Activated CD4-positive, alpha-beta memory T cell treated with anti-CD3 and anti-CD28 coated beads for 36 hours (primary cell): ENCODE measurements at places on chromosomes 5 and 9. TPM values are rescaled to one million over a fixed set of nuclear protein-coding genes. Genes with fewer than 3 reads are reported as not detected.

DNA sequence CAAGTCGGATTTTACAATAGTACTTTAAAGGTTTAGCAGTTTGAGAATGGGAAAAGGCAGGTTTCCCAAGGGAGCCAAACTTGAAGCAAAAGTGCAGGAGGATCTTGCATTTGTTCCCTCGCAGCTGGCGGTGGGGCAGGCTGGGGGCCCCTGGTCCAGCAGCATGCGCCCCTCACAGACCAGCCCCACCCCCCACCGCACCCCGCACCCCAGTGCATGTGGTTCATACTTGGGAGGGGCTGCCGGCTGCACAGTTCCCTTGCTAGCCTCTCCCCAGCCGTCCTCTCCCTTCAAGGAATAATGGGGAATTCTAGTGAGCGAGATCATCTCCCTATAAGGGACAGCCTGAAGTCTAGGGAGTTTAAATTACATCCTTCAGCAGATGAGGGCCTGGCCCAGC is 273.1 kb upstream of the IRX2 start:
- no peaks in the 10 kb centered on the region for H3K36me3 ChIP-seq
- DNase-seq = no peak
- no peak overlapping the region for H3K4me3 ChIP-seq

DNA sequence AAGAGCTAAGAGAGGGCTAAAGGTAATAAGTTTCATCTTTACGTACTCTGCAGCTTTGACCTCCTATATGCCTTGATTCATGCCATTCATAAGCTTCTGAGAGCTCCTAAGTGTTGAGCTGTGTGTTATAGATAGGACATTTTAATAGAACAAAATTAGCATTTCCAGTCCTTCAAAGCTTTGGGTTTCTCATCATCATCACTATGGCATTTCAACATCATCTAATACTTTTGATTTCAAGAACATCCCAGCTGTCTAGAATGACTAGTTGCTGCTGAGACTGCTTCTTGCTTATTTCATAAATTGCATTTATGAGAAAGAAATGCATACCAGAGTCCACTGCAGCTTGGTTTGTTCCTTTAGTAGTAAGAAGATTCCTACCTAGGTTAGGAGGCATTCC is 201.7 kb downstream of the SGCD start:
- no peak for DNase-seq
- no peaks in the 10 kb centered on the region for H3K4me1 ChIP-seq
- H3K36me3 ChIP-seq = no peaks in the 10 kb centered on the region
- no peak overlapping the region for H3K4me3 ChIP-seq
- H3K27ac ChIP-seq = no peak overlapping the region

DNA sequence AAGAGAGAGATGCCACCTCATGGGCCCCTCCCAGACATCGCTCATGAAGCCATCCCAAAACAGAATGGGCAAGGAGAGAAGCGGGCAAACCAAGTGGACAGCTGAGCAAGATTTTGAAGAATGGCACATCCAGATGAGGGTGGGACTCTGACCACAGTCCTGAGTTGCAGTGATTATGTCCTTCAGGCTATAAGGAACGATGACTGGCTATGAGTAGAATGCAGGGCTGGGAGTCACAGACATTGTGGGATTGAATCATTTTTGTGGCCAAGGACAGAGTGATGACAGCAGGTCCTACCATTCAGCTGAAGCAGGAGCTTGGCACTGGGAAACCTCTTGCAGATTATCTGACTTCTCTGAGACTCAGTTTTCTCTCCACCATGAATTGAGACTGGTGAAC is 245.7 kb upstream of the SLC30A5 start:
- H3K27ac ChIP-seq = no peak overlapping the region
- H3K4me1 ChIP-seq = no peaks in the 10 kb centered on the region
- H3K36me3 ChIP-seq = no peaks in the 10 kb centered on the region
- DNase-seq = no peak

- peaks cover 64% of the 10 kb centered on the region for H3K4me1 ChIP-seq
- no peak for DNase-seq
- H3K27me3 ChIP-seq = no peaks in the 10 kb centered on the region
- no peak overlapping the region for H3K4me3 ChIP-seq
Measured at GRCh38 chr9:93100276-93100636, 4.2 kb downstream of the CARD19 start.

DNA sequence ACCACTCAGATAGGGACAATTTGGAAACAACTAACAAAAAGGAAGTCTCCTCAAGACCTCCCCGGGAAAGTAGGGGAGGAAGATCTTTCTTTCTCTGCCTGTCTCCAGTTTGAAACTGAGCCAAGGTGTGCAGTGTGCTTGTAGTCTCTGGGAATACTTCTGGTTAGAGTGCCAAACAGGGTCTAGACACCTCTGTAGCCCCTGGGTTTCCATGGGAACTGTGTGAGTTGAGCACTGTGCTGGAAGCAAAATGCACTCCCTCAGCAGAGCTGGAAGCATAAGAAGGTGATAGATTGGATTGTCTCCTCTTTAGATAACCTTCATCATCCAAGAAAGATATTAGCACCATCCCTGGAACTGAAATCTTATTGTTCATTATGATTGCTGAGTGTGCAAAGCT is 129.2 kb upstream of the TNPO1 start:
- no peak overlapping the region for H3K27ac ChIP-seq
- no peaks in the 10 kb centered on the region for H3K4me1 ChIP-seq
- DNase-seq = no peak

GRCh38 chr9:72292874-72293607 is 72.0 kb downstream of the ZFAND5 start:
- H3K4me1 ChIP-seq = no peaks in the 10 kb centered on the region
- H3K27me3 ChIP-seq = peaks cover 6% of the 10 kb centered on the region
- DNase-seq = no peak
- H3K36me3 ChIP-seq = no peaks in the 10 kb centered on the region
- no peak overlapping the region for H3K27ac ChIP-seq

DNA sequence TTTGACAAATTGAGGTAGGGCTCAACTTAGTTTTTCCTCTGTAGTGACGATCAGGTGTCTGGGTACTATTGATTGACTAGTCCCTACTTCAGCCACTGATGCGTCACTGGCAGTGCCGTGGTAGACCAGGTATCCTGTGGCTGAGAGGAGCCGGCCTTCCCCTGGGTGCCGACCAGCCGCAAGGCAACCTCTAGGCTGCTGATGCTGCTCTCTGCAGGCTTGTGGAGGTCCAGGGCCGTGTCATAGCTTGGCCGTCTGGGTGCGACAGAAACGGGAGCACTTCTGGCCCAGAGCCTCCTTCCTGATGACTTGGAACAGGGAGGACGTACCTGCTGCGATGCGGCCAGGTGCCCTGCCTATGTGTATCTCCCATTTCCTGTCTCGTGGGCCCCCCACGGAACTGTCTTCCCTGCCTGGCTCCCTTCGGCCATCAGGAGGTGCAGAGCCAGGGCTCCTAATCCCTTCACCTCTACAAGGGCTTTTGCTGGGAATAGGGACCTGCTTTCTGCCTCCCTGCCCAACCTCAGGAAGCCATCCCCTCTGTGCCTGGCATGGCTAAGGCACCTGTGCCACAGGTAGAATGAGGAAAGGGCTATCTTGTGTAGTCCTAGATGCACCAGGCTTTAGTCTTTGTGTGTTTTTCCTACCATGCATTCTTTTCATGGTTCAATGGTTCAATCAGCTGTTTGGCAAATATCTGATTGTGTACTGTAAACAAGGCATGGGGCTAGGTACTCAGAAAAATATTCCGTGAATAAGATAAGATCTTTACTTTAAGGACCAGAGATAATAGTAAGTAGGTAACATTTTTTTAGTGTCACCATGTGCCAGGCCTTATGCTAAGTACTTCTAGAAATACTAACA is 44.6 kb downstream of the MVB12B start:
- no peaks in the 10 kb centered on the region for H3K36me3 ChIP-seq
- H3K27ac ChIP-seq = no peak overlapping the region

- no peaks in the 10 kb centered on the region for H3K36me3 ChIP-seq
- H3K4me1 ChIP-seq = no peaks in the 10 kb centered on the region
- no peak for DNase-seq
- H3K4me3 ChIP-seq = no peak overlapping the region
Measured at GRCh38 chr9:21661626-21662025, 140.8 kb upstream of the MTAP start.

DNA sequence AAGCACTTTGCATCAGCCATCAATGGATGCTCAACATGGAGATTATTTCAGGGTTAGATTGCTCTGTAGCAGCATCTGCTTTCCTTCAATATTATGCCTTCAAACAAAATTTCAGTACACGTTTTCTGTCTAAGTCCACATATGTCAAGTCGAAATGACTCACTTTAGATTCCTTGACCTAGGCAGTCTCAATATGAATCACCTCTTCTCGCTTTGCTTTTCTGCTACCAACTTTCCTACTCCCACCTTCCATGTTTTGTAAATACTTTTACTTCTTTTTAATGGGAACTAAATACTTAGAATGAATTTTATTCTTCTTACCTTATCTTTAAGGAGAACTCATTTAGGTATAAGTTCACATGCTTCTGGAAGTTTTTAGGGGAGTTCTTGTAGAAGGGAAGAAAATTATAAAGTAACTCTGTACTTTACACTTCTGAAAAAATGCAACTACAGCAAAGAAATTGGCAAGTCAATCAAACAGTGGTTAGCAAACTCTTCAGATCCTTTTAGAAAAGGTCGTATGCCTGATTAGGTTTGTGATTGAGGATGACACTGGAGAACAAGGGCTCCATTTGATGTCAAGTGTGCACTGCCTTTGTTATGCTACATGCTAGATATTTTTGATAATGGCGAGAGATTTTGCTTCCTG is 478.5 kb upstream of the SMARCA2 start:
- no peak overlapping the region for H3K27ac ChIP-seq
- no peaks in the 10 kb centered on the region for H3K36me3 ChIP-seq
- no peak for DNase-seq
- peaks cover 11% of the 10 kb centered on the region for H3K4me1 ChIP-seq
- peaks cover 6% of the 10 kb centered on the region for H3K27me3 ChIP-seq
- H3K4me3 ChIP-seq = no peak overlapping the region

- no peak for DNase-seq
- peaks cover 5% of the 10 kb centered on the region for H3K27me3 ChIP-seq
- H3K36me3 ChIP-seq = no peaks in the 10 kb centered on the region
- no peak overlapping the region for H3K27ac ChIP-seq
- H3K4me1 ChIP-seq = no peaks in the 10 kb centered on the region
Measured at GRCh38 chr9:135330307-135330631, 149.3 kb upstream of the PPP1R26 start.

DNA sequence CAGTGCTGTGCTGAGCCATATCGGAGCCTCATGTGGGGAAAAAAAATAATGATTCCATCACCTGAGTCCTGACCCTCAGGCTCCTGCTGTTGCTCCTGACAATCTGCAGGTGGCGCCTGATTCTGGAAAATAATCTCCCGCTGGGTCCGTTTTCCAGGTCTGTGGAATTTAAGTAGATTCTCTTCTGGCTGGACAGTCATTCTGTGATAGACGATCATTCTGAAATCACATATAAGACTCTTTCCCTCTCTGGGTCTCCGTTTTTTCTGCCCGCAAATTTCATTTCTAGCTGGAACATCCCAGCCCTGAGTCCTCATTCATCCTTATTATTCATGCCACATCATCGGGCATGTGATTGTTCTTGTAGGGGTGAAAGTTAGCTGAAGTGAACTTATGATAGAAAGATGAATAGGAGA is 22.1 kb upstream of the STXBP1 start:
- H3K27me3 ChIP-seq = peaks cover 6% of the 10 kb centered on the region
- DNase-seq = peak; percentile 46
- H3K36me3 ChIP-seq = no peaks in the 10 kb centered on the region
- H3K4me1 ChIP-seq = peaks cover 4% of the 10 kb centered on the region
- H3K27ac ChIP-seq = no peak overlapping the region

DNA sequence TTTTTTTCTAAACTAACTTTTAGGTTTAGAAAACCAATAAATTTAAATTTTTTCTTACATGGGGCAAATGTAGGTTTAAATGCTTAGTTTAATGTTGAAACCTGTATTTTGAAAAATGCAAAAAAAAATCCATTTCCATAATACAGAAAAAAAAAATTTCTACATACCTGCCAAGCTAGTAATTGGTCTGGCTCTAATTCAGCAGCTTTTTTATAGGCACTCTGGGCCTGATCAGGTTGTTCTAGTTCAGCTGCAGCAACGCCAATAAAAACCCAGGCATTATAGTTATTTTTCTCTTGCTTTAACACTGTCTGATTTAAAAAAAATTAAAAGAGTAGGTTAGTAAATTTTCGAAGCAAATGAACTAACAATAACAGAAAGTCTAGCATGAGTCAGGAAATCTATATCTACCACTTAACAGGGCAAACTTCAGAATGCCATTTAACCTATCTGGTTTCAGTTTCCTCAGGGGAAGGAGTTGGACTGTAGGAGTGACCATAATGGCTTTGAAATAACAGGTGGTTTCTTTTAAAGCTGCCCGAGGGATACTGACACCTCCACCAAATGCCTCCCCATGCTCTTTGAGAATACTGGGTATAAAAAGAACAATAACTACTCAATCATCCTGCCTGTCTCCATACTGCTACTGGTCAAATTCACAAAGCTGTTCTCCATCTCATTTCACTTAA is 11.6 kb downstream of the SKIC3 start:
- no peak overlapping the region for H3K27ac ChIP-seq
- peaks cover 35% of the 10 kb centered on the region for H3K36me3 ChIP-seq
- peaks cover 9% of the 10 kb centered on the region for H3K4me1 ChIP-seq
- no peaks in the 10 kb centered on the region for H3K27me3 ChIP-seq
- no peak overlapping the region for H3K4me3 ChIP-seq

GRCh38 chr5:65171645-65172044 is 310.1 kb downstream of the ADAMTS6 start:
- H3K27ac ChIP-seq = no peak overlapping the region
- peaks cover 6% of the 10 kb centered on the region for H3K4me1 ChIP-seq
- peaks cover 24% of the 10 kb centered on the region for H3K27me3 ChIP-seq
- H3K36me3 ChIP-seq = no peaks in the 10 kb centered on the region
- H3K4me3 ChIP-seq = no peak overlapping the region

DNA sequence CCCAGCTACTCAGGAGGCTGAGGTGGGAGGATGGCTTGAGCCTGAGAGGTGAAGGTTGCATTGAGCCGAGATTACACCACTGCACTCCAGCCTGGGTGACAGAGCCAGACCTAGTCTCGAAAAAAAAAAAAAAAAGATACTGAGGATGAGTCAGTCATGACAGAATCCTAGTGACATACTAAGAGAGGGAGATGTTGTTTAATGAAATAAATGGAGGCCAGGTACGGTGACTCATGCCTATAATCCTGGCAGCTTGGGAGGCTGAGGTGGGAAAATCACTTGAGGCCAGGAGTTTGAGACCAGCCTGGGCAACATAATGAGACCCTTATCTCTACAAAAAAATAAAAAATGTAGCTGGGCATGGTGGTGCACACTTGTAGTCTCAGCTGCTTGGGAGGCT is 107.2 kb downstream of the ZFAND5 start:
- H3K4me3 ChIP-seq = no peak overlapping the region
- DNase-seq = no peak
- no peaks in the 10 kb centered on the region for H3K4me1 ChIP-seq

- no peaks in the 10 kb centered on the region for H3K36me3 ChIP-seq
- DNase-seq = peak; percentile 59
- no peaks in the 10 kb centered on the region for H3K27me3 ChIP-seq
- no peak overlapping the region for H3K4me3 ChIP-seq
- H3K4me1 ChIP-seq = peaks cover 39% of the 10 kb centered on the region
Measured at GRCh38 chr5:75034137-75034739, 18.1 kb downstream of the GCNT4 start.

GRCh38 chr9:110008663-110009062 is 199.3 kb downstream of the C9orf152 start:
- H3K27ac ChIP-seq = no peak overlapping the region
- DNase-seq = no peak
- H3K4me1 ChIP-seq = peaks cover 24% of the 10 kb centered on the region
- peaks cover 14% of the 10 kb centered on the region for H3K36me3 ChIP-seq
- H3K4me3 ChIP-seq = no peak overlapping the region

GRCh38 chr5:150422075-150422474 is 9.4 kb upstream of the CD74 start:
- no peak for DNase-seq
- no peaks in the 10 kb centered on the region for H3K36me3 ChIP-seq
- no peak overlapping the region for H3K4me3 ChIP-seq
- no peak overlapping the region for H3K27ac ChIP-seq
- no peaks in the 10 kb centered on the region for H3K4me1 ChIP-seq
- no peaks in the 10 kb centered on the region for H3K27me3 ChIP-seq

The PTGDS gene
- not detected for total RNA-seq

The SKP2 gene
- 34.7 TPM for total RNA-seq

The MAMDC4 gene
- 14.3 TPM for total RNA-seq

The MSMP gene
- not detected for total RNA-seq
